Neuronal stem cell (in vitro differentiated cells): ENCODE measurements at places on chromosomes 1 and 21.

GRCh38 chr1:169327875-169328274 is 39.7 kb downstream of the NME7 start:
- DNase-seq = no peak

- DNase-seq = no peak
Measured at GRCh38 chr1:53735681-53736080, 3.3 kb downstream of the GLIS1 start.

DNA sequence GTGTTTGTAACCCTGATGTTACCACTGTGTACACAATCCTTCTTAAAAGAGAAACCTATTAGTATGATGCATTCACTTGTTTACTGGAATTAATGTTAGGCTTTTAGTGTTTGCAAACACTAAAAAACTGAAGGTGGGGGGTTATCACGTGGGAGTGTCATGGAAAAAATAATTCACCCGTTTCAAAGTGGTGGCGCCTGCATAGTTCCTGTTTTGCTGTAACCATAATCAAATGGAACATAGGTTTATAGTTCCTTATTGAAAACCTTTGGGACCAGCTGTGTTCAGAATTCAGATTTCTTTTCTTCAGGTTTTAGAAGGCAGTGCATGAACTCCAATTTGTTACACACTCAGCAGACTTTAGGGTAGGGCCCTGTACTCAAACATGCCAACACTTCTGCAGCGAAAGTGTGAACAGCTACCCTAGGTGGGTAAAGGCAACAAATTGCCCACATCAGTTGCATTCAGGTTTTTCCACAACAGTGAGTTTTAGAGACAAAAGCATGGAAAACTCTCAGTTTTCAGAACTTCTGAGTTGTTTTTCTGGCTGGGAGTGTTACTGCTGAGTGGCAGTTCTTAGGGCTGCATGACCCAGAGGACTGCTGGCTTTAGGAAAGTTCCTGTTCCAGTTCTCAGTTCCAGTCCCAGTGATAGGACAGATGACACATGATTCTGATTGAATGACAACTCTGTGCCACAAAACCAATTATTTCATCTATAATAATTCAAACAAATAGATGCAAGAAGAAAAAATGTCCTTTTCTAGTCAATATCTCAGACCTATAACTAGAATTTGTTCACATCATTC is 29.1 kb upstream of the IVNS1ABP start:
- DNase-seq = no peak

GRCh38 chr1:232472485-232473041 is 157.4 kb downstream of the SIPA1L2 start:
- no peak for DNase-seq

DNA sequence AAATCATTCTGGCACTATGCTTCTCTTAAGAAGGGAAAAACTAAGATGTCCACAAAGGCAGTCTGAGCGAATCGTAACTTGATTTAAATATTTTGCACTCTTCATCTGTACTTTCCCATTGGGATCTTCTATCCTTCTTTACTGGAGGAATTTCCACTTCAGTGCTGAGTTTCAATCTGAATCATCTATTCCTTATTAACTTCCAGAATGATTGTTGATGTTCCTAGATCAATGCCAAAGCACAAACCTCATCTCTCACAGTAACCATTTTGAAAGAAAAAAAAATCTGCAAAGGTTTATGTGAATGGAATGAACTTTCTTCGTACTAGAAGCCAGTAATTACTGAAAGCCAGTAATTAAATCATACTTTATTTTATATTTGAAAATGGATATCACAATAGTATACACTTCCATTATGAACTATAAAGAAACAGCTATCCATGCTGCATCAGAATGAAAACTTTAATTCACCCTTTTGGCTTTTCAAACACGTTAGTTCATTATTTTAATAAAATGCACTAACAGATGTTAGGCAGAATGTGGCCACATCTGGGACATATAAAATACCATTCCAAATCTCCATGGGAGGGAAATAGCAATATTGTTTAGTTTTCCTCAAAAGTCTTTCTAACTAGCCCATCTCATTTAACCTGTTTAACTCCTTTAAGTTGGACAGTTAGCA is 5.5 kb upstream of the RNF2 start:
- no peak for DNase-seq

DNA sequence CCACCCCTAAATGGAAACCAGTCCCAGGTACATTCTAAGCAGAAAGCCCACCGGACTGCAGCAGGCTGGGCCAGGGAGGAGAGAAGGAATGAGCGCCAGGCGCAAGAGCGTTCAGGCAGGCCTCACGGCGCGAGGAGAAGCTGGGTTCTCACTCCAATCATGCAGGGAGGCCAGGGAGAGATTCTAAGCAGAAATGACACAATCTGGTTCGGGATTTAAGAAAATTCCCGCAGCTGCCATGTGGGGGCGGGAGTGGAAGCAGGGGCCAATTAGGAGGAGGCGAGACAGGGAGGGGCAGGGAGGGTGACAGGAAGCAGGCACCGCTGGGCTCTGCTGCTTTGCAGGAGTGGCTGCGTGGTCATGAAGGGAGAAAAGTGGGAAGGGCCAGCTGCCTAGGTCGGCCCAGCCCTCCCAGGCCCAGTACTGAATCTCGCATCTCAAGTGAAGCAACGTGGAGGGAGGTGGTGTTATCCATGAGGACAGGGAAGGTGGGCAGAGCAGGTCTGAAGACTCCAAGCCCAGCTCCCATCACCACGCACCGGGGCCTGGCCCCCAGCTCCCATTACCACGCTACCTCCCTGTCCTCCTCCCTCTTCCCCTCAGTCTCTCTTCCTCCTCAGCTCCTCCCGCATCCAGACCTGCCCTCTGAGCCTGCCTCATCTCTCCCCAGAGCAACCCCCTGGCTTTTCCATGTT is 11.8 kb downstream of the NPHP4 start:
- DNase-seq = peak; percentile 51

- no peak for DNase-seq
Measured at GRCh38 chr1:108583757-108584427, 24.0 kb downstream of the EEIG2 start.

- DNase-seq = no peak
Measured at GRCh38 chr1:162502928-162503327, 5.3 kb downstream of the UHMK1 start.

DNA sequence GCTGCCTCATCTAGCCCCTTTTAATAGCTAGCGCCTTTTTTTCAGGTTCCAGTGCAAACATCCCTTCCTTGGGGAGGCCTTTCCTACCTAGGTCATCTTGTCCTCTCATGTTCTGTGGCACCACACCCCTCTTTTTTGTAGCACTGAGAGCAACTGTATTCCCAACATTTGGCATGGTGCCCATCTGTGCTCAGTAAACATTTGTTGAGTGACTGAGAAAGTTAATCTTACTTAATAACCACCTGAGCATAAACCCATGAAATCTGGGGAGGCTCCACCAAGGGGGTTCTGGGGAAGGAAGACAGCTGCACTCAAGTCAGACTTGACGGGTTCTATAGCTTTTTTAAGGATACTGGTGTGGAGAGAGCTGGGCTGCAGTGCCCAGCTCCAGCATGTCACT is 90.0 kb downstream of the NOS1AP start:
- DNase-seq = no peak

GRCh38 chr1:2493691-2494322 is 17.7 kb downstream of the PLCH2 start:
- DNase-seq = no peak

DNA sequence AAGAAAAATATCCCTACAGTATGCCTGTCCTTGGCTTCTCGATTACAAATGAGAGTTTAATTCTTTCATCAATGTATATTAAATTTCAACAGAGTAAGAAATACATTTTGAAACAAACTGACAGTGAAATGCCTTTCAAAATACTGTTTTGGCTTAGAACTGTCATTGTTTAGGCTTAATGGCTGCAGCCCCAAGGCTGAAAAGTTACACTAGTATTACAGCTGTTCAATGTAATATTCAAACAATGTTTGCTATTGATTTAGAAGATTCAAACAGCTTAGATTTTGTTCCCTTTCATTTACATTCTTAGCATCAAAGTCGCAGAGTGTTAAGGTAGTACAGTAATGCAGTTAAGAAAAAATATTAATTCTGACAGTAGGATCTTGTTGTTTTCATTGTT is 882.9 kb upstream of the ADGRL2 start:
- DNase-seq = no peak

DNA sequence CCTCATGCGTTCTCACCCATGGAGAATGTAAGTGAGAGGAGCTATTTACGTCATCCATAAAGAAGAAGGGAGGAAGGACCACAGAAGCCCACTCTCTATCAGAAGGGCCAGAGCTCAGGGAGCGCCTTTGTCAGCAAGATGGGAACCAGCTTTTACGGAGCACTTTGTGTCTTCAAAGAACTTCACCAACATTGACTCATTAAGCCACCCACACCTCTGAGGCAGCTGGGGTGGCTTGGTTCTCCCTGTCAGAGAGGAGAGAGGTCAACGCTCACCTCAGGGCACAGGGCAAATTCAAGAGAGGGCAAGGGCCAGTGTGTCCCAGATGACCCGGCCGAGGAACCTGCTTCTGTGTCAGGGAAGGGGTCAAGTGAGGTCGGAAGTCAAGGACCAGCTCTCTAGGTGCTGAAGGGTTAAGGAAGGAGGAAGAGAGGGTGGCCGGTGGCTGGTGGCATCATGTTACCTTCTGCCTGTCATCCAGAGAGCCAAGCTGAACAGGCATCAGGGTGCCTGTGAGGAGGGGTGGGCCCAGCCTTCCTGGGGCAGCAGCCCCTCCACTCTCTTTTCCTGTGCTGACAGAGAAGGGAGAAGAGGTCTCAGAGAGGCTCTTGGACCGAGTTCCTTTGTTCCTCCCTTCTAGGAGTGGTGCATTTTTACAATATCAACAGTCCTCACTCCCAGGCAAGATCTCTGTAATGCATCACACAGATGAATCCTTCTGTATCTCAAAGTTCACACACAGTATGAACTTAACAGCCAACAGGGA is 109.0 kb downstream of the ETS2 start:
- DNase-seq = no peak
